CD8-positive, alpha-beta T cell (primary cell): ENCODE measurements at places on chromosomes 2 and 18.

DNA sequence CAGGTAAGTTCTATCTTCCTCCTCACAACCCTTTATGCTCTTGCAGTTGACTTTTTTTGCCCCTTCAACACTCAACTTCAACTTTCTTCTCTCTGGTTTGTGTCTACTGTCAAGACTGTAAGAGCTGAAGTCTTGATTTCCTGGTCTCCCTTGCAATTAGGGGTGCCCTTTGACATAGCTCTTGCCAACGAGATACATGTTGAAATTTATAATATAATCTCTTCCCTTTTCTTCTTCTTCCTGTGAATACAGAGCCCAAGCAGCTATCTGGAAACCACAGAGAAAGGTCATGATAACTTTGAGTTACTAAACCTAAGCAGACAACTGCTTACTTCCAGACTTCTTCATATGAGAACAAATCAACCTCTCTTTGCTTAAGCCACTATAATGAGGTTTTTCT, 163.5 kb downstream of the MC4R start:
- no peak for DNase-seq

DNA sequence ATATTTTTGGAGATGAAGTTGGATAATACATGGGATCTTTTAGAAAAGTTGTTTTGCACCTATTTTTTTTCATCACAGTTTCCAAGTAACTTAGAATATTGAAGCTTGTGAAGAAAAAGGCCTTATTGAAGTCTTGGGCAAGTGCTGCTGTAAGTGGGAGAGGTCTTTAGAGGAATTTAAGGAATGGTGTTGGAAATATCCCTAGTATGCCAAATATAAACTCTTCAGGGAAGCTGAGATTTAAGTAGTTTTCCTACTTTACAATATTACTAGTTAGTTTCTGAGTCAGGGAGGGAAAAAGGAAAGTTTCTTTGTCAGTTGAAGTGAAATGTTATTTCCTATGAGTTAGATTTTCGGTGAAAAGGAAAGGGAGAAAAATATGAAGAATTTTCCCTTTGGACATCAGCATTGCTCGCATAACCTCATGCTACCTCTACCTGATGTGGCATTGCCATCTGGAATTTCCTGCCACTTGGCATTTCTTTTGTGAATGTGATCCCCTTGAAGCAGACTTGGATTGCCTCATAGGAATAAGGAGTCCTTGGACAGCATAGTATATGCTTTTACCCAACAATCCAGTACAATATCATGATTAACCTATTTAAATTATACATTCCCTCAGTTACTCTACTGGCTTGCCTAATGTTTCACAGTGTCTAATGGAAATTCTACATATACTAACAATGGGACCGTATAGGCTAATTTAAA, 12.1 kb downstream of the PLEKHH2 start:
- no peak for DNase-seq

DNA sequence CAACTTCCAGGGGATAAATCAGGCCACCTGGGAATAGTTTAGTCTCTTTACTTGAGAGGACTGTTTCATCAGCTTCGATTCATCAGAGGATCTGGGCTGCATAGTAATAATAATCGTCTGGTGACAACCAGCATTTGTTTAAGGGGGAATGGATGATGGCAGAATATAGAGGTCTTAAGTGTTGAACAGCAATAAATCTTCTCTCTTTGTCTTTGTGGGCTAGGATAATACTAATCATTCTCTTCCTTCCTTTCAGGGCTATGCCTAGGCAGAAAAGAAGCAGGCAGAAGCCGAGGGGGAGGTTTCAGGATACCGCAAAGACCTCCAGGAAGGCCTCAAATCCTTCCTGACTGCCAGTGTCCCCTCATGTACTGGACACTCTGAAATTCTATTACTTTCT, 150.4 kb upstream of the GAREM1 start:
- no peak for DNase-seq

DNA sequence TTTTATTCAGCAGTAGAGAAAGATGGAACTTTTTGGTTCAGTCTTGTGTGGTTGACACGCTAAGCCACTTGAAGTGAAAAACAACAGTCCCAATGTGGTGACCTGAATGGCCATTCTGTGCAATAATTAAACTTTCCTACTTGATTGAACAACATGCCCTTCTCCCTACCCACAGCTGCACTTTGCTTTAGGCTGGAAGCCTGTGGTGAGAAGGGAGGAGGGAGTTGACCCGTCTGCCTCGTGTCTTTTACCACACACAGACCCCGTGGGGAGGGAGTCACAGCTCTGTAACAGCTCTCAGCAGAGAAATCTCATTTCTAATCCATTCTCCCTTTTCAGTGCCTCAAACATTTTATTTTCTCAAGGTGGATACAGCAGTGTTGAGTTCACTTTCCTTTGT, 138.2 kb upstream of the PKDCC start:
- DNase-seq = no peak

DNA sequence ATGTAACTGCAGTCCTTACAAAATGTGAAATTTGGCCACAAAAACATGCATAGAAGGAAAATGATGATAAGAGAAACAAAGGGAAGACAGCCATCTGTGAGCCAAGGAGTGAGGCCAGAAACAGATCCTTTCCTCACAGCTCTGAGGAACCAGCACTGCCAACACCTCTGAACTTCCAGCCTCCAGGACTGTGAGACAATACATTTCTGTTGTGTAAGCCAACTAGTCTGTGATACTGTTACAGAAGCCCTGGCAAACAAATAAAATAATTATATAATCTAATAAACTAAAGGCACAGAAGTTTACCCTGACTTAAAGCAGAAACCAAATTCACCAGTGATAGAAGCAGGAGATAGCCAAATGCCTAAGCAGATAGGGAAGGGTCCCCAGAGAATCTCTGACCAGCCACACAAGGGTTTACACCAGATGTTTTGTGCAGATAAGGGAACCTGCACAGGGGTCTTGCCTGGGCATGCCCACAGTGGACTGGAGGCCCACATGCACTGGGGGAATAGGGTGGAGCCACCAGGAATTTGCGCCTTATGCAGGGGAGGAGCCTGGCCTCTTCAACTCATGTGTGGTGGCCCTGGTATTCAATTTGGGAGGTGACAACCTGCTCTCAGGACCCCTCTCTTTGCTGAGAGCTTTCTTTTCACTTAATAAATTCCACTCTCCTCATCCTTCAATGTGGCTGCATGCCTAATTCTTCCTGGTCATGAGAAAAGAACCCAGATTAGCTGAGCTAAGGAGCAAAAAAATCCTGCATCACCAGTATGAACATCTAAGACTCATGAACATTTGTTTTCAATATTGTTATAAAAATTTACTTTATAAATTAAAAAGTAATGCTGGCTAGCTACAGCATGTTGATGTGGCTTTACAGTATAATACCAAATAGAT, 3.8 kb upstream of the GCC2 start:
- DNase-seq = no peak
